ENCODE measurements at places on chromosomes 6 and 20.

- no peak for DNase-seq
These were observed 330 bp downstream of the CGA start for GRCh38 chr6:87094576-87094975.

DNA sequence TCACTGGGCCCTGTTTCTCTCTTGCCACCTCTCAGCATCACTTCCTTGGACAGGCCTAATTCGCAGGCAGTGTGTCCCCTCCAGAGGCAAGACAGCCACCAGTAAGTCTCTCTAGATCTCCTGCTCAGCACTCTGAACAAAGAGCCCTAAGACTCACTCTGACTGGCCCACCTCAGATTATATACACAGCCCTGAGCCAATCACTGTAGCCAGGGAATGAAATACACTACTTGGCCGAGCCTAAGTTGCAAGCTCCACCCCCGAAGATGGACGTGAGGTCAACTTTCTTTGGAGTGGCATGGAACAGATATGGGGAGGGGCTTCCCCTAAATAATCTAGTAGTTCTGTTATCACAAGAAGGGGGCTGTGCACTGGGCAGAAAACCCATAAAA lies 4.1 kb downstream of the BPI start:
- DNase-seq, result no peak

DNA sequence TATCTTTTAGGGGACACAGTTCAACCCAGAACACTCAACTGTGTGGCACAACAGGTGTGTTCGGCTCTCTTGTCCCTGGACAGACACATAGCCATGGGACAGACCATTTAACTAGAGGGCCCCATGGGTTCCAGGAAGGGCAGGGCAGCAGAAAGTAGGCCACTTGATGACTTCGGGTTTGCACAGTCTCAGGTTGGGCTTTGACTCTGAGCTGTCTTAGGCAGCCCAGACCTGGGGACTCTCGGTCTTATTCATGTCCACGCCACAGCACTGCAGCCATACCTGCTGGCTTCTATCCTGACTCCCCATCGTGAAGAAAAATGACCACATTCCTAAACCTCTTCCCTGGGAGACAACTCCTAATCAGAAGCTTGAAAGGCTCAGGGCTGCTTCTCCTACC lies 146.1 kb upstream of the AKAP12 start:
- no peak for DNase-seq

DNA sequence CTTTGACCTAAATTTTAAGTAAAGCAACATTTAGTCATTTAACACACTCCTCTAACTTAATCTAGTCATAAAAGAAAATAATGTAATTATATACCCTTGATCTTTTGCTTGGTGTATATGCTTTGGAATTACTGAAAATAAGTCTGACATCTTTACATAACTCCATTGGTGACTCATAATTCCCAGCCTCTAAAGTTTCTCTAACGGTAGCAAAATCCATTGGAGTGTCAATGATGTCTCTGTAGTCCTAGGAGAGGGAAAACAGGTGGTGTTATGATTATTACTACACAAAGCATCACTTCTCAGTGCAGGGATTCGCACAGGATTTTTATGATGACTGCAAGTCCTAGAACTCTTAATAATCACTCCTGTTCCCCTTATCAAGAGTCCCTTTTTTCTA lies 80.2 kb downstream of the IRAK1BP1 start:
- no peak for DNase-seq

DNA sequence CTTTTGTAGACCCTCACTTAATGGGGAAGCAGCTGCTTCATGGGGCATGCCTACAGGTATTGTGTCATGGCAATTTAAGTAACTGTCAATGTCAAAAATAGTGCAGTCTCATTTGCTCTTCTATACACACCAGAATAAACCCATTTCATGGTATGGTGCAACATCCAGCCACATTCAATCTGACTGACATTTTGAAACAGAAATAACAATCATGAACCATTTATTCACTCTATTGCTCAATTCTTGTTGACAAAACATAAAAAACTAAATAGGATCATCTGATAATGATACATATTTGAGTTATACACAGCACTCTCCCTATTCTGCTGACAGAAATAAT lies 122.9 kb downstream of the MAP7 start:
- DNase-seq, result no peak

DNA sequence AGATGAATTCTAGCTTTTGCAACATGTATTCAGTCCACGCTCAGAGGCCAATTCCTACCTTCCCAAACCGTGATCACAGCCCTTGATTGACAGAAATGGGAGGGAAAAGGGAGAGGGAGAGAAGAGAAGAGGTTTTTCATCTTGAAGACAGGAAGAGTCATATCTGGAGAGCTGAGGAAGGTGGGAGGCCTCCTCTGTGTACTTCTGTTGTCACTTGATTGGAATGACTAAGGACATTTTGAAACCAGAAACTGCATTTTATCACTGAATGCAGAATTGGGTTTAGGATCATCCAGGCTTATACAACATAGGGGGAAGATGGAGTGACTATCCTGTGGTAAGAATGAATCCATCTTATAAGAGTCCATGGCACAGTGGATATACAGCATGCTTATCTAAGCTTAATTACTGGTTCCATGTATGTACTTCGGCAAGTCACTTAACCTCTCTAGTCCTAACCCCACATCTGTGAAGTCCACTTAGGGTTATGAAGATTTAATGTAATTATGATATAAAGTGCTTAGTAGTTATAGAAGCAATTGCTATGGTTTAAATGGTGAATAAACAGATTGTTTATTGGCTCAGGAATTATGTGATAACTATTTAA lies 144.0 kb downstream of the BCKDHB start:
- no peak for DNase-seq

DNA sequence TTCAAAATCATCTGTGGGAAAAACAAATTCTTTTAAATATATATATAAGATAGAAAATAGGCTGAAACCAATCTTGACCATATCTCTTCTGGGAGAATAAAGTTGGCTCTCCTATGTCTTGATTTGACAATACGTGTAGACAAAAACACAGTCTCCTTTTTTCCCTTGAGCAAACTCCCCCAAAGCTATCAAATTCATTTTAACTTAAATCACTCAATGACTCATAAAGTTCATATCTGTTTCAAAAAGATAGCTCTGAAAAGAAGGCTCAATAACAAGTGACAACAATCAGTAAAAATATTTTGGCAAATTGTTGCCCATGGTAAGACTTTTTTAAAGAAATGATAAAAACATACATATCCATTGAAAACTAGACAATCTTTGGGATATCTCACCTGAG lies 236.0 kb upstream of the TENT5A start:
- no peak for DNase-seq

- no peak for DNase-seq
These were observed 17.2 kb downstream of the MCM9 start for GRCh38 chr6:118917546-118918328.

DNA sequence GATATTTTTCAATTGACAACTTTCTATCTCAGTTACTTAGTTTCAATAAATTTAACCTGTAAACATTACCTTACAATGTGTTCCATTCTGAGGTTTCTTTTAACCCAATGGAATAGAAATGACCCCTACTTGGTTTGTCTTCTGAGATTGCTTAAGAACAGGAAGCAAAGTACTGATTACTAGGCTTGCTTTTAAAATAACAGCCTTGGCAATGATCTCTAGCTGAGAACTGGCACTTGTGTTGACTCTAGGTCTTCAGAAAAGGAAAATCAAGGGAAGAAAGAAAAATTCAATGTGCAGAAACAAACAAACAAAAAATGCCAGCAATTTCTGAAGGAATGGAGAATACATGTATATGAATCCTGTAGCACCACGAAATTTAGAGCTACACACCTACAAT lies 66.1 kb downstream of the SYNE1 start:
- no peak for DNase-seq

DNA sequence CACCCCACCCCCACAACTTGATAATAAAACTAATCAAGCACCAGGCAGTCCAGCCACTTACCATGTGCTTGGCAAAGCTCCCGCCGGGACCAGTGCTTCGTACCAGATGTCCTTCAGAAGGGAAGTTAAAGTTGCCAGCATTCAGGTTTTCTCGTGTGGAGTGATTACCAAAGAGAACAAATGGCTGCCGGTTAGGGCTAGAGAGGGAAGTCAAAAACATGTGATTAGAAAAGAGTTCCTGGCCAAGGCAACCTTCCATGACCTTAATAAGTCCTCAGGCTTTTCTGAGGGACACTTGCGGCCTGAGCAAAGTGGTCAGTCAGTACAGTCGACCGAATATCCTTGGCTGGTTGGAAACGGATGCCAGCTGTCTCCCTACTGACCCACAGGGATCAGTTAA lies 67.0 kb downstream of the DNAAF9 start:
- DNase-seq, result no peak

DNA sequence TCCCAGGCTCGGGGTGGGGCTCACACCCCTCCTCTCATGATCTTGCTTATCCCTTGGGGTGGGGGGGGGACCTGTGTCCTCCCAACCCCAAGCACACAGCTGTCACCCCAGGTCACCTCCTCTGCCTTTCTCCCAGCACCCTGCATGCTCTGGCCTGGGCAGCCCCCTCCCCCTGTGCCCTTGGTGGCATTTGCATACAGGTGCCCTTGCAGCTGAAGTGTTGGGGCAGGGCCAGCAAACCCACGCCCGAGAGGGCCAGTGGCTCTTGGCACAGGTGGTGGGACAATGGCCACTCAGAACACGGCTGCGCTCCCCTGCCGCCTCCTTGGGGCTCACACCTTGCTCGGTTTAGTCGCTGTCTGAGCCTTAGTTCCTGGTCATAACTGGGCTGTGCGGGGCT lies 11.3 kb upstream of the MYT1 start:
- no peak for DNase-seq

DNA sequence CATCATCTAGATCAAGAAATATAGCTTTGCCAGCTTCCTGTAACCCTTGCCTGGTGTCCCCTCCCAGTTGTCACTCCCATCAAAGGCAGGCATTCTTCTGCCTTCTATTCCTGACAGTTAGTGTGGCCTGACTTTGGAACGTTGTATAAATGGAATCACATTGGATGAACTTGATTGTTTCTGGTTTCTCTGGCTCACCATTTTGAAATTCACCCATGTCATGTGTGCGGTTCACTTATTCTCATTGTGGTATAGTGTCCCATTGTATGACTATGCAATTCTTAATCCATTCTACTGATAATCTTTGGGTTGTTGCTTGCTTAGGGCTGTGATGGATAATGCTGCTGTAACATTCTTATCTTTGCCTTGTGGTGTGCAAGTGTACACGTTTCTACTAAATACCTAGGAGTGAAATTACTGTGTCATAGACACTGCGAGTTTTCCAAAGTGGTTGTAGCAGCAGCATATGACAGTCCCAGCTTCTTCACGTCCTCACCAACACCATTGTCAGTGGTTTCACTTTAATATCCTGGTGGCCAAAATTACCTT lies 73.2 kb downstream of the VEGFA start:
- no peak for DNase-seq

DNA sequence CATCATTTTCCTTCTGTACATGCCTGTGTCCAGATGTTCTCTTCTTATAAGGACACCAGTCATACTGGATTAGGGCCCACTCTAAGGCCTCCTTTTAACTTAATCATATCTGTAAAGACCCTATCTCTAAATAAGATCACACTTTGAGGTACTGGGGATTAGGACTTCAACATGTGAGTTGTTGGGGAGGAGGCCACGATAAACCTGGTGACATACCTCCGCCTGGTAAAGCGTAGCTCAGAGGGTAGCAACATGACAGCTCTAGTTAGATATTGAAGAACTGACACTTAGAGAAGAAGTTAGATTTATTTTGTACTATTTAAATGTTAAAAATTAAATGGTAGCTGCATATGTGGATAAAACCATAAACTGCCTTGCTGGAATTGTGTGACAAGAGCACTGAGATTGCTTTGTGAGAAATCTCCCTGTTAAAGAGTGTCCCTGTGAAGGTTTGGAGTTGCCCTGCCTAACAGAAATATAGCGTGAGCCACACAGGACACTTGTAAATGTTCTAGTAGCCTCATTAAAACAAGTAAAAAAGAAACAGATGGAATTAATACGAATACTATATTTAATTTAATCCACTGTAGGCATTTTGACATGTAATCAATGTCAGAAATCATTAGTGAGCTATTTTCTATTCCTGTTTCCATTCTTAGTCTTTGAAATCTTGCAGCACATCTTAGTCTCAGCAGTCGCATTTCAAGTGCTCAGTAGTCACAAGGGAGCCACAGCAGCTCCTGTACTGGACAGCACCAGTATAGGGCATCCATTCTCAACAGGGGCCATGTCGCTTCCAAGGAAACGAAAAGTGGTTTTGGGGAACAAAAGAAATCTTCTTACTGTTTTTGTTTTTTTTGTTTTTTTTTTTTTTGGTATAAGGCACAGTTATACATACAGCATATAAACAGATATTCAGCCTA lies 13.4 kb downstream of the PLCB1 start:
- no peak for DNase-seq

DNA sequence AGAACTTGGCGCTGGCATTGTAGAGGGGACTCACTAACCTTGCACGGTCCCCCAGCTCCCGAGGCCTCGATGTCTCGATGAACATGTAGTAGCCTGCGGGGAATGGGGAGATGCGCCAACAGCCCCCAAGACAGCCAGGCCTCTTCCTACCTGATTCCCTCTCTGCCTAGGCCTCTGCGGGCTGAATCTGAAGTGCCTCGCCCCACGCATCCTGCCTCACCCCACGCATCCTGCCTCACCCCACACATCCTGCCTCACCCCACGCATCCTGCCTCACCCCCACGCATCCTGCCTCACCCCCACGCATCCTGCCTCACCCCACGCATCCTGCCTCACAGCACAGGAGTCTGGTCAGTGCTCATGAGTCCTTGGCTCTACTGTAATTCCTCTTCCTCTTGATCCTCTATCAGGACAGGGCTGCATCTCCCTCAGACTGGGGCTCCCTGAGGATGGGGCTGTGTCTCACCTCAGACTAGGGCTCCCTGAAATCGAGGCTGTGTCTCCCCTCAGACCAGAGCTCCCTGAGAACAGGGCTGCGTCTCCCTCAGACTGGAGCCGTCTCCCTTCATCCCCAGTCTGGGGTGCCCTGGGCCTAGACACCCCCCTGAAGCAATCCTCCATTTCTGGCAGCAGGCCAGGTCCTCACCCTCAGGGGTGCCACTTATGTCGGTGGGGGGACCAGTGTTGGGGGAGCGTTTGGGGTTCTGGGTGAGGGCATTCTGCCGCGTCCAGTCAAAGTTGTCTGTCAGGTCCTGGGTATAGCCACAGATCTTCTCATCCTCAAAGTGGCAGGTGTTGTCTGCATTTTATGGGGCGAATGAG lies 53.6 kb downstream of the MDGA1 start:
- DNase-seq, result no peak

DNA sequence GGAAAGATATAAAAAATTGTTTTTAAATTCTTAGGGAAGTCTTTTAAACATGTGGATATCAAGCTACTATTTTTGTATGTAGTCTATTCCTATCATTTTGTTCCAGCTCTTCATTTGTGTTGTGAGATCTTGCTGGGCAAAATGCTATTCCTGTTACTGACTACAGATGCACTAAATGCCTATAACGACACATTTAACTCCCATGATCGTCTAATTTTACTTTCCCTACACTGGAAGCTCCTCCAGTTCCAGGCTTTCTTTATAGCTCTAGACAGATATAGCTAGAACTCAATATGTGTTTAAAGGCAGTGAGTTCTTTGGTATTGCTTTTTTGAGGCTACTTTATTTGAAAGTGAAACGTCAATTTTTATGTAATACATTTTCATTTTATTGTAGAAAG lies 971.5 kb upstream of the CITED2 start:
- DNase-seq, result no peak

DNA sequence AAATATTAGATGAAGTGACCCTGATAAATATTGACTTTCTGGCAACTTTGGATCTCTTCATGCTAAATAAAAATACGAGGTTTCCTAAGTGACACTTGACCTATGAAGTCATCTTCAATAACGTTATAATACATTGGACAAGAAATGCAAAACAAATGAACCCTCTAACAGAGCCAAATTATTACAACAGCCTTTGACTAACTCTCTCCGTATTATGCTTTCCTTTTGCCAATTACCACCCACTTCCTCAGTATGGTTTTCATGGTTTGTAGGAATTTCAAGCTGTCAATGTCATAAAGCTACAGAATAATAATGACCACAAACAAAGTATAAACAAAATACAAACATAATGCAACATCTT lies 210.5 kb downstream of the MOXD1 start:
- DNase-seq, result no peak
